ENCODE measurements at places on chromosomes 16 and 17. TPM values are rescaled to one million over a fixed set of nuclear protein-coding genes. Genes with fewer than 3 reads are reported as not detected.
A peak's percentile ranks its signal among the peaks of the same experiment; 100 is the strongest.

DNA sequence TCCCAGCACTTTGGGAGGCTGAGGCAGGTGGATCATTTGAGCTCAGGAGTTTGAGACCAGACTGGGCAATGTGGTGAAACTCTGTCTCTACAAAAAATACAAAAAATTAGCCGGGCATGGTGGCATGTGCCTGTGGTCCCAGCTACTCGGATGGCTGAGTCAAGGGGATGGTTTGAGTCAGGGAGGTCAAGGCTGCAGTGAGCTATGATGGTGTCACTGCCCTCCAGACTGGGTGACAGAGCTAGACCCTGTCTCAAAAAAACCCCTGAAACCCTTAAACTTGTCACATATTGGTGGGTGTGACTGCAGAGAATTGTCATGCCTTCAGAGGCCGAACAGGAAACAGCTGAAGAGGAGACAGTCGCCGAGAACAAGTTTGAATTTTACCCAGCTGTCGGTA is 13.4 kb downstream of the RPTOR start:
- DNase-seq: no peak

DNA sequence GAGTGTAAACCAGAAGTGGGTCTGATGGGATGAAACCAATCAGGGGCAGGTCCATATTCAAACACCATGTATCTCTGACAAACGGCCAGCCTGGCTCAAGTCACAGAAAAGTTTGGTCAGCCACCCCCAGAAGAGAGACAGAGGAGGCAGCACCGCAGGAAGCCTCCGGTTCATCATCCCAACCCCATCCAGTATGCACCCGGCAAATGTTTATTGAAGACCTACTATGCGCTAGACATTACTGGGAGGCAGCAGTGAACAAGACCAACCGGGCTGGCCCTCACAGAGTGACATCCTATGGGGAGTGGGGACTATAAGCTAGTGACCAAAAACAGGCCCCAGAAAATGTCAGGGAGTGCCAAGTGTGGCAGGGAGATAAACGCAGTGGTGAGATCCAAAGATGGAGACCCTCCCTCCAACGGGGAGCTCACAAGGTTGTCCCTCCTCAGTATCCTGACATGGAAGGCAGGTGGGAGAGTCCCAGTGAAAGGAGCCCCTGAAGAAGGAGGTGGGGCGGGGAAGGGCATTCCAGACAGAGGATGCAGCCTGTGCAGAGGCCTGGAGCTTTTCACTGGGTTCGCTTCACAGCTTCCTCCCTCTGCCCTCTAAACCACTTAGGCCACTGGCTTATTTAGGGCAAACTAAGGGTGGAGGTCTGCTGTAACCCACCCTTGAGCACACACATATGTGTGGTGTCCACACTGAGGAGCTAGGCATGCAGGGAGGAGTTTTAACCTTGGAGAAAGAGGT is 2.0 kb downstream of the GSG1L start:
- no peak for DNase-seq

- DNase-seq: peak; percentile 41
These were observed 34.5 kb downstream of the ZDHHC7 start for GRCh38 chr16:84976644-84977400.

DNA sequence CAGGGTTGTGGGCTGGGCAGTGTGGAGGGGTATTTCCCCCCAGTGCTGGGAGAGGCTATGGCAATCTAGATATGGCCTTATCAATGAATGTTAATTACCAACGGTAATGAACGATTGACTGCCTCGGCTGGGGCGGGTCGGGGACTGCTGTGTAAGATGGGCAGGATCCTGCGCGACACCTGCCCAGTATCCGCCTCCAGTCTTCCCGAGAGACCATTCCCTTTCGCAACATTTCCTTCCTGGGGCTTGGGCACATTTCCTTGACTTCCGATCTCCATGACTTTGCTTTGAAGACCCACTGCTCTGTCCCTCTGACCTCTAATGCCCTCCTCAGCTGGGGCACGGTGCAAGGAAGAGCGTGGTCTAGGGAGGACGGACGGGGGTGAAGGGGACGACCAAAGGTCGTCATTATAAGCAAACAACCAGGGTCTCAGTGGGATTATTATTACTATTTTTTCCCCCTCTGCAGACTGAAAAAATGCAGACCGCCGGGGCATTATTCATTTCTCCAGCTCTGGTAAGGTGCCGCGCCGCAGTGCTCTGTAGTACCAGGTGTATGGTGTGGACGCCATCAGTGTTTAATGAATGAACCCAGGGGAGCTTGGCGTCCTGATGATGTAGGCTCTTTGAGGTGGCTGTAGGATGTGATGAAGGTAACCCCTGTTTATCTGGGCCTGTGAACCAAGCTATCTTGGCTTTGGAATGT is 506 bp downstream of the ATP5MC1 start:
- DNase-seq: no peak

- no peak for DNase-seq
These were observed 1.4 kb downstream of the NTHL1 start for GRCh38 chr16:2045965-2046892.

GRCh38 chr17:10772425-10773380 is 31.2 kb downstream of the TMEM238L start:
- no peak for DNase-seq

GRCh38 chr17:81257533-81257932 is 18.4 kb downstream of the NDUFAF8 start:
- DNase-seq: no peak

DNA sequence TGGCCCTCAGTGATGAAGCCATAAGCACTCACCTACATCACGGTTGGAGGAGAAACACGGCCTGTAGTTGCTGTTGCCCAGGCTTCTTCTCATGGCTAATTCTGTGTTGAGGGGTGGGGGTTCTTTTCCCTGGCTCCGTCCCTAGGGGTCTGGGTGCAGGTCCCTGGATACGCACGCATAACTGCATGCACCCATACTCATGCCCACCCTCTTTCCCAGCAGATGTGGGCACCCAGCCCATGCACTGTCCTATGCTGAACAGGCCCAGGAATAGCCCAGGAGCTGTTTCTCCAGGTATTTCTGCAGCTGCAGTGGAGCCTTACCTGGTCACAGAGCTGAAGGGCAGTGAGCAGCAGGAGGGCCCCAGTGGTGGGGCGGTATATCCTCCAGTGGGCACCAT is 18.1 kb downstream of the ST6GALNAC1 start:
- DNase-seq: no peak

NTN1 gene
- total RNA-seq: 16.1 TPM

PIPOX gene
- 4.1 TPM for total RNA-seq

CNTNAP1 gene
- total RNA-seq: 2.3 TPM

PHKB gene
- 63.3 TPM for total RNA-seq

CCDC102A gene
- 3.7 TPM for total RNA-seq

MPP3 gene
- 21.0 TPM for total RNA-seq

All from heart right ventricle (tissue), 16 donors.